DND-41 (cell line): ENCODE measurements at places on chromosomes 13 and 19.

GRCh38 chr13:96294930-96295881 is 205.3 kb downstream of the HS6ST3 start:
- no peak for DNase-seq

GRCh38 chr13:105184201-105184600 is 1351.3 kb downstream of the EFNB2 start:
- no peak for DNase-seq

- DNase-seq = no peak
These were observed 1244.9 kb downstream of the PCDH17 start for GRCh38 chr13:58876473-58876872.

GRCh38 chr13:106349080-106349931 is 186.2 kb downstream of the EFNB2 start:
- no peak for DNase-seq

- DNase-seq = no peak
These were observed 446.4 kb downstream of the GPC6 start for GRCh38 chr13:93672996-93673395.

GRCh38 chr13:83943530-83944279 is 61.4 kb upstream of the SLITRK1 start:
- DNase-seq = no peak

DNA sequence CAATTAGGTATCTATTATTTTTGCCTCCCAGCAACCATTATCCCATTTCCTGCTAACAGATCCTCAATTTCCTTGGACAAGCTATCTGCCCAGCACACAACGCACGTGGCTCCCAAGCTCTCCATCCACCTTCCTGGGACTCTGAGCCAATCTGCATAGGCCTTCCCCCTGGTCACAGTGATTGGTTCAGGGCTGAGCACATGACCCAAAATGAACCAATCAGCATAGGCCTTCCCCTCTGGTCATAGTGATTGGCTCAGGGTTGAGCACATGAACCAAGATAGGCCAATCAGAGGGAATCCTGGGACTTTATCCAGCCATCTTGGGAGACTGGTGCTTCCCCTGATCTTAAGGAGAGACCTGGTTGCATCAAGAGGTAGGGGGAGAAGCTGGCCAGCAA is 5.8 kb downstream of the CPAMD8 start:
- peak; percentile 8 for DNase-seq

DNA sequence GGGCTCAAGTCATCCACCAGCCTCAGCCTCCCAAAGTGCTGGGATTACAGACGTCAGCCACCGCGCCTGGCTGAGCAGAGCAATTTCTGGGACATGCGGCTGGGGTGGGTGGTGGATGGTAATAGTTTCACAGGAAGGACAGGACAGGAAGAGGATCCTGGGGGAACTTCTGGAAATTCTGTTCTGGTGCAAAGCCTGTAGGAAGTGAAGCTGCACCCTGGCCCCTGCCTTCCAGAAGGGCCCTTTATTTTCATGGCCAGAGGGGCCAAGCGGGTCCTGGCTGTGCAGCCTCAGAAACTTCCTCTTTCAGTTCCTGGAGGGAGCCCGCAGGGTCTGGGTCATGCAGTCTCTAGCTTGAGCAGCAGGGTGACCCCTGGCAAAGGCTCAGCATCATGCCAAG is 15.7 kb downstream of the FEM1A start:
- DNase-seq = no peak

DNA sequence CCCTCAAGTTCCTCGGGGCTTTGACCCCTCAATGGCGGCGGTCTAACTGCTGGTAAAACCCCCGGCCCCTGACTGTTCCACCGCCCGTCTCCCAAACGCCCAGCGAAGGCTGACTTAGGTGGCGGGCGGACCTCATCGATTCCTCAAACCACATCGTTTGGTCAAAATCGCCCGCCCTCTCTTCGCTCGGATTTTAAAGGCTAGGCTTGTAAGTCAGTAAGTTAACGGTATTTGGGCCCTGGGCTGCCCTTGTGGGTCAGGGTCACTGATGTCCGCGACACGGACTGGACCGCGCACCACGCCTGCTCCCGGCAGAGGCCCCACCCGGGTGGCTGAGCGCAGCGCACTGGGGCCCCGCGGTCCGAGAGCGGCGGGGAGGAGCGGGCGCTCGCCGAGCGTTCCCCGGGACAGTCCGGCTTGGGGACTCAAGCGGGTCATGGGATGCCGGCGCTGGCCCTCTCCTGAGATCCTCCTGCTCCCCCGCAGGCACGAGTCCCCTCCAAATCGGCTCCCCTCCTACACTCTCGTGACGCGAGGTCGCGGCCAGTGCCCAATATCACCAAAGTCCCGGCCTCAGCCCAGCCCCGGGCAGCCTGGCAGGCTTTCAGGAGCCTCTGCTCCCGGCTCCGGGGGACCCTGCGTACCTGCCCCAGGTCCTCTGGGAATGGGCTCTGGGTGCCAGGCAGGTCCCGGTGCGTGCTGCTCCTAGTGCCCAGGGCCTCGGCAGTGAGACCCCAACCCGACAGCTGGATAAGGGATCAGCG is 1.0 kb downstream of the FLT1 start:
- no peak for DNase-seq

- no peak for DNase-seq
These were observed 1351.8 kb upstream of the PCDH20 start for GRCh38 chr13:62767473-62767872.
